Type B pancreatic cell (in vitro differentiated cells): ENCODE measurements at places on chromosomes 5 and 9. TPM values are rescaled to one million over a fixed set of nuclear protein-coding genes. Genes with fewer than 3 reads are reported as not detected.

Gene TENT4A
- 21.7 and 34.1 TPM in 2 replicates for total RNA-seq

Gene MCC
- 11.8 and 24.0 TPM in 2 replicates for total RNA-seq

DNA sequence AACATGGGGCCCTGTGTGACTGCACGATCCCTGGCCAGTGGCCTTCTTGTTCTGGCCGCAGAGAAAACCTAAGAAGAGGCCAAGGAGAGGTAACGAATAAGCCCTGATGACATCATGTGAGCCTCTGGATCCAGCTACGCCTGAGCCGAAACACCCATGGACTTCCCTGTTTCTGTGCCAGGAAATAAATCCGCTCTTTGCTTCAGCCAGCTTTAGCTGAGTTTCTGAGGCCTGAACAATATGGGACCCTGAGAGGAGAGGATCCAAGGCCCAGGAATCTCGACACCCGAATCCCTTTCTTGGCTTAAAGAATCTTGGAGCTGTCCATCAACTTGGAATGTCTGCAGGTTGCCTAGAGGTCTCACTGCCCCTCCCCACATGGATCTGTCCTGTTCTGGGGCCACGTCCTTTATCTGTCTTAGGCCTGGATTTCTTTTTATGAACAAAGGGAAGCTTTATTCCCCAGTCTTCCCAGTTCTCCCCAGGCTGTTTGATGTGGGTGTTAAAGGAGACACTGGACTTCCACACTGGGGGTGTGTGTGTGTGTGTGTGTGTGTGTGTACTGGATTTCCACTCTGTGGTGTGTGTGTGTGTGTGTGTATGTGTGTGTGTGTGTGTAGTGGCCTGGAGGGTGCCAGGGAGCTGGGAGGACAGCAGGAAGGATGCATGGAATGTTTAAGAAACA lies 13.7 kb downstream of the IER5L start:
- DNase-seq = no peak

Gene ZFYVE16
- 42.2 and 55.0 TPM in 2 replicates for total RNA-seq

GRCh38 chr5:163269624-163270023 lies 167.8 kb upstream of the CCNG1 start:
- DNase-seq = no peak

DNA sequence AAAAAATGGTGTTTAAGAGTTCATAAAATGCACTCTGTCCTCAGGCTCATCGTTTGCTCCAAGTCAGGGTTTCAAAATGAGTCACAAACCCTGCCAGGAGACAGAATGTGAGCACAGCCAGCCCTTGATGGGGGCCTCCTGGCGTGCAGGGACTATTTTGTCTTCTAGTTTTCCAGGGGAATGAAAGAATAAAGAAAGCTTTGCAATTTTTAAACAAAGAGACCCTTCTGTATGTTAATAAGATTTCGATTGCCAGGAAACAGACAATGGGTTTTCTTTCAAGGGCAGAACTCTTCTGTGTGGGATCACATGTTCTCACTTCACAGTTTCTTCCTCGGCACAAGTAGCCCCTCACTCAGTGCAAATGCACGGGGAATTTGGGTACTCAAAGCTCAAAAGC lies 121.4 kb upstream of the C6 start:
- no peak for DNase-seq

- no peak for DNase-seq
These were observed 213.0 kb downstream of the FSTL4 start for GRCh38 chr5:133399247-133399891.

Gene CYLC2
- not detected in 2 replicates for total RNA-seq

DNA sequence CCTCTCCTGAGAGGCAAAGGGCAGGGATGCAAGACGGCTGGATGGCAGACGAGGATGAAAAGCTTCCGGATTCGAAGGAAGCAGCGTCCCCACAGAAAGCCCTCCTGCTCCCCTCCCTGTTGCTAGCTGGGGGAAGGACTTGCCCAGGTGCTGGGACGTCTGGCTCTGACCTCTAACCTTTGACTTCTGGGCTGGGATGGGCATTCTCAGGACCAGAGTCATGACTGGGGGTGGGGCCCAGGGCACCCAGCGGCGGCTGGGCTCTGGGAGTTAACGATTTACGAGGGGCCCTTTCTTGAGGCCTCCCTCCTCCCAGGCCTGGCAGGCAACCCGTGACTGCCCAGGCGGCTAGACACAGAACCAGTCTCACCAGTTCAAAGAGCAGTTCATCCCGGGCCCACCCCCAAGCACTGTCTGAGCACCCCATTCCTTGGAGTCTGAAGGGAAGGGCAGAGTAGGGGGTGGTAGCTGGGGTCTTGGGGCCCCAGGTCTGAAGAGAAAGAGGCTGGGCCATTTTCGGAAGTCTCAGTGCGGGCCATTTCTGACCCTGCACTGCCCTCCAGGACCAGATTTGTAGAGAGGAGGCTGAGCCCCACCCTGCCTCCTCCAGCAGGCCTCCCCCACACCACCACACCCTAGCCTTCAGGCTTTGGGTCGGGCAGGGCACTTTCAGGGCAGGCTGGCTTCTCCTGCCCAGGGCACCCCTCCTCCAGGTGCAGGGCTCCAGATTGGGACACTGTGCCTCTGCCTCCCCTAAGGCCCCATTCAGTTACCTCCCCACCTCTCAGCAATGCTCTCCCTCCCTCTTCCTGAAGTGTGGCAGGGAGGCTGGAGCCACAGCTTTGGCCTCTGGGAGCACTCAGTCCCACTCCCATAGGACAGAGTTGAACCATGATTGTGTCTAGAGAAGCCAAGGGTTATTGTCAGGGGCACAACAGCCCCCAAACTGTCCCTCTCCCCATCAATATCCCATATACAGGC lies 5.0 kb upstream of the CXXC5 start:
- no peak for DNase-seq

- DNase-seq = no peak
These were observed 1011.5 kb upstream of the NUDT12 start for GRCh38 chr5:104573949-104574709.
